Stimulated activated effector memory CD8-positive, alpha-beta T cell treated with anti-CD3 and anti-CD28 coated beads, Interleukin-12 subunit alpha, Interleukin-12 subunit beta, amount 100 ng/mL, for 72 hours (primary cell): ENCODE measurements at places on chromosomes 4 and X.

DNA sequence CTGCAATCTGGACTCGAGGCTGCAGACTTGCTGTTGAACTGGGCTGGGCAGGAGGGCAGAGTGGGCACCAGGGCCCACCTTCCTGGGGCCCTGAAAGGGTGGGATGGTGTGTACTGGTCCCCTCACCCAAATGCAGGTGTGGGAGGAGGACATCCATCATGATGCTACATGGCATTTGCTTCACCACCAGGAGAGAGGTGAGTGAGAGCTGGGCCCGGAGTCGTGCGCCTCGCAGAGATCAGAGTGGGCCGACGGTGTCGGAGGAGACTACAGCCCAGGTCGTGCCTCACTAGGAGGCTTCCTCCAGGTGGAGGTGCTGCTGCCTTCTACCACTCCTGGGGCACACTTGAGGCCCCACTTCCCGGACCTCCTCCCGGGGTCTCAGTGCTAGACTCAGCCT lies 50.3 kb downstream of the SCML1 start:
- DNase-seq: no peak

- DNase-seq: no peak
Observed at GRCh38 chrX:82335772-82336171, 1133.9 kb downstream of the SH3BGRL start.

GRCh38 chr4:122663814-122664610 lies 43.1 kb upstream of the IL21 start:
- DNase-seq: no peak

DNA sequence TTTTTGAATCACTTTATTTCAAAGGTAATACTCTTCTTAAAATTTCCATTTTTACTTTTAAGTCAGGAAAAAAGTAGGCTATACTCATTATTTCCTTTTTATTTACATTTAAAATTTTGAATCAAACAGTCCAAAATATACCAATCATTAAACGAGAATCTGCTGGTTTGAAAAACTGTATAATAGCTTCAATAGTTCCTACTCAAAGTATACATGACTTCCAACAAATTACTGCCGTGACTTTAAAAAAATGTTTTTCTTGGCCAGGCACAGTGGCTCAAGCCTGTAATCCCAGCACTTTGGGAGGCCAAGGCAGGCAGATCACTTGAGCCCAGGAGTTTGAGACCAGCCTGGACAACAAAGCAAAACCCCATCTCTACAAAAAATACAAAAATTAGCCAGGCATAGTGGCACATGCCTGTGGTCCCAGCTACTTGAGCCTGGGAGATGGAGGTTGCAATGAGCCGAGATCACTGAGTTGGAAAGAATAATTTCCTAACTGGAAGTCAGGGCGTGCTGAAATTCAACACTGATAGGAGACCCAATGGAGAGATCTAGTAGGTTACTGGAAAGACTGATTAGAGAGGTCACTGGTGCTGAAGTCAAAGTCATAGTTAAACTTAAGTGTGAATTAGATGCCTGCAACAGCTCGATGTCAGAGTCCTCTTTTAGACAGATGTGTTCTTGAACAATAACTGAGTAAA lies 9.0 kb downstream of the KLHL8 start:
- no peak for DNase-seq

- DNase-seq: no peak
Observed at GRCh38 chrX:47278691-47279090, 45.9 kb downstream of the USP11 start.

- DNase-seq: no peak
Observed at GRCh38 chrX:121013897-121014455, 28.4 kb upstream of the CT47A1 start.
